A673 (cell line): ENCODE measurements at places on chromosomes 2 and 18.

DNA sequence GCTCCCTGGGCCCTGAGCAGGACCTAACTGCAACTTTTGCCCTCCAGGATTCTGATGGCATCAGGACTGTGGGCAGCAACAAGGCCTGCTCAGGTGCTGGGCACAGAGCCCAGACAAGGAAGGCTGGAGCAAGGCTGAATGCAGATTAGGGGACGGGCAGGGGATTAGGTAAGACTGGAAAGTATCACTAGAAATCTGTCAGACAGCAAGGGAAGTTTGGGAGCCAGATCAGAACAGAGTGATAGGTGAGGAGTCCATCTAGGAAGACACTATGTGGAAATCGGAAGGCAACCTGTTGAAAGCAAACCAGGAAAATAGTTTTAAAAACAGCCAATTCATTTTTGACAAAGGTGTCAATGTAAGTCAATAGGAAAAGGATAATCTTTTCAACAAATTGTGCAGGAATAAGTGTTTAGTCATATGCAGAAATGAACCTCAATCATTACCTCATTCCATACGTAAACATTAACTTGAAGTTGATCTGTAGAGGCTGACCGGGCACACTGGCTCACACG lies 56.4 kb upstream of the STPG4 start:
- no peak for DNase-seq

- DNase-seq = no peak
Measured at GRCh38 chr2:46072101-46072820, 224.9 kb upstream of the EPAS1 start.

DNA sequence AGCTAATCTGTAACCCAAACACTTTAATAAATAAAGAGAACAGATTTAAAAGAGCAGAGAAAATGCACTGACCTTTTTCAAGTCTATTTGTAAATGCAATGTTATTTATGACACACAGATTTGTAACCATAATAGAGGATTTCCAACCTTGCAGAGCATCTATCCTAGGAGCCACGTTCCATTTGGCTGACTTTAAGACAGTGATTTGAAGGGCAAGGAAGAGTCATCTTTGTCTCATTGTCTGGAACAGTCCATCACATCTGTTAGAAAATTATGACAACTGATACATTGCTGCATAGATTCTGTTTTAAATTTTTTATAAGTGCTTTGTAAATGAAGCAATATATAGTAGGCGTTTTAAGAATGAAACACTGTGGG lies 90.8 kb upstream of the L3MBTL4 start:
- DNase-seq = no peak

- no peak for DNase-seq
Measured at GRCh38 chr2:48124592-48124991, 218.3 kb upstream of the FBXO11 start.
